Left hindlimb (tissue), 1 donor: ENCODE measurements at places on chromosomes 2 and 18.

GRCh38 chr18:11113046-11113548, 36.3 kb downstream of the PIEZO2 start:
- no peak for DNase-seq

DNA sequence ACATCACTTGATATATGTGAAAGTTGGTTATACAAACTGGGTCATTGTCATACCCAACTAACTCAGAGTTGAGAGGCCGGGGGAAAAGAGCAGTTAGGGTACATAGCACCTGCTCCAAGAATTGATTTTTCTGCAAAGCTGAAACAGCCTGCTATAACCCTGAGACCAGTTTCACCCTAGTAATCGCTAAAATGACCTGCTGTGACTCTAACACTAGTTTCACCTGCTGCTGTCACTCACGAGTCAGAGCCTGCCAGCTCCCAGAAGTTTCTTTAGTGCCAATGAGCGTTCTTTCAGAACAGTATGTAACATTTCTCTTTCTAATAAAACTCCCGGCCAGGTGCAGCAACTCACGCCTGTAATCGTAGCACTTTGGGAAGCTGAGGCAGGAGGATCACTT, 28.0 kb downstream of the SRSF7 start:
- no peak for DNase-seq

DNA sequence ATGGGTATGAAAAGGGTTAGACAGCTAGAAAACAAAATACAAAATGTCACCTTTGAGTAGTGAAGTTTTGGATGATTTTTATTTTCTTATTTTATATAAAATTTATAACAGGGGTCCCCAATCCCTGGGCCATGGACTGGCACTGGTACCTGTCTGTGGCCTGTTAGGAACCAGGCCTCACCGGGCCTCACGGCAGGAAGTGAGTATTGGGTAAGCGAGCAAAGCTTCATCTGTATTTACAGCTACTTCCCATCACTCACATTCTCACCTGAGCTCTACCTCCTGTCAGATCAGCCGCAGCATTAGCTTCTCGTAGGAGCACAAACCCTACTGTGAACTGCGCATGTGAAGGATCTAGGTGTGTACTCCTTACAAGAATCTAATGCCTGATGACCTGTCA, 202.8 kb upstream of the TWIST2 start:
- DNase-seq = no peak

GRCh38 chr2:218269900-218270720, at the start of the genes AAMP and PNKD:
AAMP (minus strand) TSS chr2:218270137; CDS start chr2:218270086, 51 bp downstream.
PNKD (plus strand) TSS chr2:218270519; CDS start chr2:218270536, 17 bp downstream.
- peak; percentile 100 for DNase-seq

GRCh38 chr2:239201884-239202283, 198.9 kb downstream of the HDAC4 start:
- DNase-seq = peak; percentile 16

- no peak for DNase-seq
Observed at GRCh38 chr2:112727276-112728028, 6.6 kb downstream of the NT5DC4 start.

GRCh38 chr2:47226923-47227220, 71.8 kb upstream of the STPG4 start:
- no peak for DNase-seq

DNA sequence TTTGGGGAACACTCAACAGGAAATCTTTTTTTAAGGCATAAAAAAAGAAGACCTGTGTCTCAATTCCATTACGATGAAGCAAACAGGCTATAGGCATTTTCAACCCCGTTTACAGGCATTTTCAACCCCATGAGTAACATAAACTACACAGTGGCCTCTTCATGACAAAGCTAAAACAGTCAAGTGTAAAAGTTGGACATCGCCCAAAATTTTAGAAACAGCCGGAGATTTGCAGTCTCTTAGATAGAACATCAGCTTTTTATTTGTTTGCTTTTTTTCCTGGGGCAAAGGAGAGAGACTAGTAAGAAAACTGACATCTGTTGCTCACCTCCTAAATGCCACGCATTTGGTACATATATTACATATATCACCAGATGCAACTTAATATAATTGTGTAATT, 173.7 kb downstream of the CMPK2 start:
- no peak for DNase-seq
